Karpas-422 (cell line): ENCODE measurements at places on chromosomes 11 and 22. TPM values are rescaled to one million over a fixed set of nuclear protein-coding genes. Genes with fewer than 3 reads are reported as not detected.

GRCh38 chr11:75219869-75220268 is 20.7 kb upstream of the TPBGL start:
- no peaks in the 10 kb centered on the region for H3K27me3 ChIP-seq
- no peak overlapping the region for H3K27ac ChIP-seq
- H3K36me3 ChIP-seq = no peaks in the 10 kb centered on the region
- no peak for DNase-seq
- H3K4me3 ChIP-seq = no peak overlapping the region
- no peaks in the 10 kb centered on the region for H3K4me1 ChIP-seq

DNA sequence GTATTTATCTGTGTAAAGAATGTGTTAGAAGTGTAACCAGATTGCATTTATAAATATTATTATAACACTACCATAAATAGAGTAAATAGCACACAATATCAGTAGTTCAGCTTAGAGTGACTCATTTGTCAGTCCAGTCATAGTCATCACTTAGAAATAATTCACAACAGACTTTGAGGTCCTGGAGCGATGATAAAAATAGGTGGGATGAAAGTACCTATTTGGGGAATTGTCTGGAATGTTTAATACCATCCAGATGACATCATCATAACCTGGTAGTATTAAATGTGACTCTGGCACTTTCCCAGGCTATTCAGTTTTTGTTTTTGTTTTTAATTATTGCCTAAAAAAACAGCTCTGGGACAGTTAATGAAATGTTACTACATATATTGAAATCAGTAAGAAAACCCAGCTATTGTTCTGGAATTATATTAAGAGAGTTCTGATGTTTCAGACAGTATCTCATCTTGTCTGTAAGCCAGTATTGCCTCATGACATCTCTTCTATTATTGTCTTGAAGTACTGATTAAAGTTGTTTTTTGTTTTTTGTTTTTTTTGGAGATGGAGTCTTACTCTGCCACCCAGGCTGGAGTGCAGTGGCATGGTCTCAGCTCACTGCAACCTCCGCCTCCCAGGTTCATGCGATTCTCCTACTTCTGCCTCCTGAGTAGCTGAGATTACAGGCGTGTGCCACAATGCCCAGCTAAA is 74.8 kb downstream of the SIK2 start:
- H3K36me3 ChIP-seq = peaks cover 23% of the 10 kb centered on the region
- H3K27me3 ChIP-seq = no peaks in the 10 kb centered on the region
- no peak for DNase-seq
- H3K4me3 ChIP-seq = no peak overlapping the region
- no peak overlapping the region for H3K27ac ChIP-seq

GRCh38 chr22:44543362-44543761 is 45.3 kb upstream of the RTL6 start:
- no peaks in the 10 kb centered on the region for H3K36me3 ChIP-seq
- no peaks in the 10 kb centered on the region for H3K4me1 ChIP-seq
- H3K4me3 ChIP-seq = no peak overlapping the region
- DNase-seq = no peak

GRCh38 chr22:29081517-29082236 is 8.8 kb downstream of the KREMEN1 start:
- 0 out of 2 replicates have a peak, but pooled peaks cover 3% of the 10 kb centered on the region for H3K4me1 ChIP-seq
- H3K4me3 ChIP-seq = no peak overlapping the region
- no peaks in the 10 kb centered on the region for H3K27me3 ChIP-seq

GRCh38 chr22:23365524-23365923 is 185.2 kb downstream of the BCR start:
- no peak overlapping the region for H3K27ac ChIP-seq
- H3K4me1 ChIP-seq = no peaks in the 10 kb centered on the region
- no peak overlapping the region for H3K4me3 ChIP-seq

DNA sequence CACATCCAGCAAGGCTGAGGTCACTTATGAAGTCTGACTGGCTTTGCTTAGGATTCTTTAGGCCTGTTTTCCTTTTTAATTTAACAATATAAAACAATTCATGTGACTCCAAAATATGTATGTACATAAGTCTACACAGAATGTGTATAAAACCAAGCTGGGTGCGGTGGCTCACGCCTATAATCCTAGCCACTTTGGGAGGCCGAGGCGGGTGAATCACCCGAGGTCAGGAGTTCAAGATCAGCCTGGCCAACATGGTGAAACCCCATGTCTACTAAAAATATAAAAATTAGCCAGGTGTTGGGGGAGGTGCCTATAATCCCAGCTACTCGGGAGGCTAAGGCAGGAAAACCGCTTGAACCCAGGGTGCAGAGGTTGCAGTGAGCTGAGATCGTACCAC is 83.1 kb downstream of the SHANK2 start:
- H3K27me3 ChIP-seq = no peaks in the 10 kb centered on the region
- H3K36me3 ChIP-seq = no peaks in the 10 kb centered on the region
- no peak for DNase-seq
- no peaks in the 10 kb centered on the region for H3K4me1 ChIP-seq
- H3K27ac ChIP-seq = no peak overlapping the region
- H3K4me3 ChIP-seq = no peak overlapping the region

GRCh38 chr22:26888887-26889286 is 231.5 kb downstream of the MIAT start:
- no peak overlapping the region for H3K27ac ChIP-seq
- no peak for DNase-seq
- no peaks in the 10 kb centered on the region for H3K36me3 ChIP-seq
- no peak overlapping the region for H3K4me3 ChIP-seq
- H3K4me1 ChIP-seq = no peaks in the 10 kb centered on the region

- no peak for DNase-seq
- H3K27me3 ChIP-seq = no peaks in the 10 kb centered on the region; the same call in 1 of the 2 replicates
These were observed 28.2 kb downstream of the ARHGAP42 start for GRCh38 chr11:100715165-100715761.

DNA sequence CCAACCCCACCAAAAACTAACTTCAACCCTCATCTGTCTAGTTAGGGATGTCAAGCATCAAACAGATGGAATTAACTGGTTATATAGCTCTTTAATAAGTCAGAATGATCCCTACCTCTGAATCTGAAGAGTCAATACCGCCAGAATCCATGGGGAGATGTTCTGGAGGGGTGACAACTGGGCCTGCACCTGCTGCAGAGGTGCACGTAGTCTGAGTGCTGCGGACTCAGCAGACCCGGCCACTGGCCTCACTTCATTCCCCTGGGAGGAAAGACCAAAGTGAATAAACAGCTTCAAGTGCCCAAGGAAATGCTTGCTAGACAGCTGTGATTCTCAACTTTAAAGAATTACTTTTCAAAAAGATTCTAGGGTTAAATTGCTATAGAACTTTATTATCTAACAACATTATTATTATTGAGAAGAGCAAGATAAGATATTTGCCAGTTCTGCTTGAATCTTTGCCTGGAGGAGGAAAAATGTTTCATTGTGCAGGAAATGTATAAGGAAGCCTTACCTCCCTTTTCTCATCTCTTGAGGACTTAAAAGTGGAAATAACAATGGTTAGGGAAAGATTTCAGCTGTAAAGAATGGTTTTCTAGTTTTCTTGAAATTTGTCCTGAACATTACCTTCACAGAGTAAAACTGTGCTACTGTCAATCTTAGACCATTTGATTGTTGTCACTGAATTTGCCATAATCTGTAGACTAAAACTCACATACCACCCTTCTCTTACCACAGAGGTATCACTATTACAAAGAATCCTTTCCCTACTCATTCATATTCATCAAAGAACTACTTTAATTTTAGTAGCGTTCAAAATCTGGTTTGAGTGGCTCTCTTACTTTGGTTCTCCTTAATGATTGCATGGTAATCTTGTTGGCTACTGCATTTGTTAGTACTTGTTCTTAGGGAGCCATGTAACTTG is 4.2 kb downstream of the XBP1 start:
- no peaks in the 10 kb centered on the region for H3K27me3 ChIP-seq
- no peak for DNase-seq
- no peak overlapping the region for H3K4me3 ChIP-seq
- peaks cover 40% of the 10 kb centered on the region for H3K36me3 ChIP-seq

DNA sequence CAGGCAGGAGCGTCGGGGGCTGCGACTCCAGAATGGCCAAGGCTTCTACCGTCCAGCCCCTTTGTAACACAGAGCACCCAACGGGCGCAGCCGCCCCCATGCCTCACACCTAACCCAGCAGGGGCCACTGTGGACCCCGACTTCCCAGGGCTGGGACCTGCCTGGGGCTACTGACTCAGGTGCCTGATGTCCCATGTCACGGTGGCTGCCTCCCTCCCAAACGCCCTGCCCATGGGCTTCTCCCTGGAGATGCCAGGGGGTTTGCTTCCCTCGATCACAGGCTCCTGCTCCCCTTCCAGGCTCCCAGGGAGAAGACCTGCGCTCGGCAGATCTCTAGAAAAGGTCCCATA is 84.0 kb downstream of the MYEOV start:
- peaks cover 11% of the 10 kb centered on the region for H3K4me1 ChIP-seq
- no peak for DNase-seq
- H3K4me3 ChIP-seq = no peak overlapping the region
- no peaks in the 10 kb centered on the region for H3K36me3 ChIP-seq

- no peak overlapping the region for H3K4me3 ChIP-seq
- H3K36me3 ChIP-seq = no peaks in the 10 kb centered on the region
- H3K27me3 ChIP-seq = no peaks in the 10 kb centered on the region
- no peak for DNase-seq
- H3K27ac ChIP-seq = no peak overlapping the region
These were observed 558.7 kb downstream of the INSC start for GRCh38 chr11:15673408-15673831.

- no peak overlapping the region for H3K4me3 ChIP-seq
- no peaks in the 10 kb centered on the region for H3K36me3 ChIP-seq
- no peaks in the 10 kb centered on the region for H3K4me1 ChIP-seq
- H3K27ac ChIP-seq = no peak overlapping the region
- DNase-seq = no peak
- no peaks in the 10 kb centered on the region for H3K27me3 ChIP-seq
These were observed 12.9 kb upstream of the SYTL2 start for GRCh38 chr11:85823816-85824215.

DNA sequence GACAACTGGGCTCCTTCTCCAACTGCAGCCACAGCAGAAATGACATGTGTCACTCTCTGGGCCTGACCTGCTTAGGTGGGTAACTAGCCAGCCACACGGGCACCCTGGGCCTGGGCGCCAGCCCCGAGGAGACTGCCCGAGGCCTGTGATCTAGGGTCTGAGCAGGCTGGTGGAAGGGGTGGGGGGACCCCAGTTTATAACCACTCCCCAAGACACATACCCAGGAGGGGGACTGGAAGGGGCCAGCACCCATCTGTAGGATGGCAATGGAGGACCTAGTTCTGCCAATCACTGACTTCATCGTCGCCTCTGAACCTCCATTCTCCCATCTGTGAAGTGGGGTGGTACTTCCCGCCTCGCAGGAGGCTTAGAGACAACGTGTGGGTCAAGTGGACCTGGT is 16.1 kb downstream of the CD5 start:
- no peaks in the 10 kb centered on the region for H3K27me3 ChIP-seq
- DNase-seq = no peak
- no peak overlapping the region for H3K4me3 ChIP-seq
- H3K27ac ChIP-seq = no peak overlapping the region
- H3K36me3 ChIP-seq = no peaks in the 10 kb centered on the region
- H3K4me1 ChIP-seq = no peaks in the 10 kb centered on the region

DNA sequence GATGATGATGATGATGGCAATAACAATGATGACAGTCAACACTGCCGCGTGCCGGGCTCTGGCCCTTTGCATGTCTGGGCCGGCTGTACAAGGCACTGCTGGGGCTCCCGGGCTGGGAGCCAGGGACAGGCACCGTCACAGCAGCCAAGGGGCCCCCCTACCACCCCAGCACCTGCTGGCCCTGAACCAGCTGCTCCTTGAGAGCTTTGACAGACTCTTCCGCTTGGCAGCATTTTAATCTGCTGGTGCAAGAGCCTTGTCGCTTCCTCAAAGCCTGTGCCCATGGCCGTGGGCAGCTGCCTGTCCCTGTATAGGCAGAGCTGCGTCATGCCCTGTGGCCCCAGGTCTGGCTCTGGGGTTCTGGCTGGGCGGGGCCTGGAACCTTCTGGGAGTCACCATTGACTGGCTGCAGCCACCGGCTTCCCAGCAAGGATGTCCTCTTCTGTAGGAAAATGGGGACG is 12.9 kb upstream of the MUC6 start:
- H3K27me3 ChIP-seq = no peaks in the 10 kb centered on the region
- no peak overlapping the region for H3K4me3 ChIP-seq
- DNase-seq = no peak
- no peaks in the 10 kb centered on the region for H3K36me3 ChIP-seq
- H3K27ac ChIP-seq = no peak overlapping the region

- peaks cover 68% of the 10 kb centered on the region for H3K4me1 ChIP-seq
- H3K4me3 ChIP-seq = peak overlapping the region; percentile 78
- H3K27ac ChIP-seq = peak overlapping the region; percentile 99
- H3K27me3 ChIP-seq = no peaks in the 10 kb centered on the region
These were observed 3.1 kb upstream of the ADORA2A start for GRCh38 chr22:24424001-24424900.

DNA sequence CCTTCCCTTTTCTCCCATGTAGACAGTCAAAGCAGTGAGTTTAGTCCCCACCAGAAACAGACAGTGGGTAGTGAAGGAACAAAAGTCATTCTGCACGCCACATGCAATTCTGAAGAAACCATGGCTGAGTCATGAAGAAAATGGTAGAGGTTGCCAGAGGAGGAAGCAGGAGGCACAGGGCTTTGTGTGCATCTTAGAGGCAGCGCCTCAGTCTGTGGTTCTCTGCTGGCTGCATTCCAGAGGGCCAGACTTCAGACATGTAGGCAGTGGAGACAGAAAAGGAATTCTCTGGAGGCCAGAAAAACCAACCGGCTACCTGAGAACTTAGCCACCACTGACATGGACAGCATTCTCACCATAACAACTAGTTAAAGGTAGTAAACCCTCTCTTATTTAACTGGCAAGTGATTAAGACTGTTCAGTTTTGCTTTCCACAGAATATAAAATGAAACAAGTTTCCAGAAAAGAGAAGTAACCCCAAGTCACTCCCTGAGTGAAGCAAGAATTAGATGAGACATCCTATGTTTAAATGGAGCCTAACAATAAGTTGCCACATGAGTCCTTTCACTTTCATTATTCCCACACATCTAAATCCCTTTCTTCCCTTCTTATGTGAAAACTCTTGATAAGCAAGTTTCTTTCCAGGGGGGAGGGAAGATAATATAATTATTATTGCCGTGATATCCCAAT is 556.1 kb downstream of the SOX6 start:
- H3K27ac ChIP-seq = no peak overlapping the region
- no peaks in the 10 kb centered on the region for H3K27me3 ChIP-seq
- no peaks in the 10 kb centered on the region for H3K4me1 ChIP-seq
- DNase-seq = no peak
- no peaks in the 10 kb centered on the region for H3K36me3 ChIP-seq

DNA sequence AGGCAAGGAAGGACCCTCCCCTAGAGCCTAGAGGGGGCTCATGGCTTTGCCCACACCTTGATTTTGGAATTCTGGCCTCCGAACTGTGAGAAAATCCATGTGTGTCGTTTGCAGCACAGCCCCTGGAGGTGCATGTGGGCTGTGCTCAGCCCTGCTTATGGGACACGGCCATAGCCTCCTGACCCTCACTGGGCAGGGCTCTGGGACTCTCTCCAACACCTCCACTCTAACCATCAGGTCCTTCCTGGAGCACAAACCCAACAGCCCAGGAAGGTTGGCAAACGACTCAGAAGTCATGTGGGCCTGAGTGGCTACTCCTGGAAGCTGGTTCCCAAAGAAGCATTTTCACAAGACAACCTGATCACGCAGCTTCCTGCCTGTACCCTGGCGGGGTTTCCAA is 144.1 kb downstream of the CTTN start:
- H3K36me3 ChIP-seq = no peaks in the 10 kb centered on the region
- no peaks in the 10 kb centered on the region for H3K27me3 ChIP-seq
- peak; percentile 23 for DNase-seq

NOL12 gene
- 12.3 and 48.1 TPM in 2 replicates for total RNA-seq

ASCL2 gene
- total RNA-seq = not detected in 2 replicates

SLC22A8 gene
- total RNA-seq = not detected in 2 replicates

LDHAL6A gene
- not detected in 2 replicates for total RNA-seq

TMEM109 gene
- 42.3 and 44.4 TPM in 2 replicates for total RNA-seq

PVALB gene
- not detected in 2 replicates for total RNA-seq

GTSE1 gene
- 15.3 TPM in 2 replicates for total RNA-seq

MYO7A gene
- not detected in 2 replicates for total RNA-seq

TMEM191C gene
- total RNA-seq = 1.1 and 1.2 TPM in 2 replicates

TMEM134 gene
- 69.7 and 99.7 TPM in 2 replicates for total RNA-seq
